ENCODE measurements at places on chromosomes 11 and 22.

DNA sequence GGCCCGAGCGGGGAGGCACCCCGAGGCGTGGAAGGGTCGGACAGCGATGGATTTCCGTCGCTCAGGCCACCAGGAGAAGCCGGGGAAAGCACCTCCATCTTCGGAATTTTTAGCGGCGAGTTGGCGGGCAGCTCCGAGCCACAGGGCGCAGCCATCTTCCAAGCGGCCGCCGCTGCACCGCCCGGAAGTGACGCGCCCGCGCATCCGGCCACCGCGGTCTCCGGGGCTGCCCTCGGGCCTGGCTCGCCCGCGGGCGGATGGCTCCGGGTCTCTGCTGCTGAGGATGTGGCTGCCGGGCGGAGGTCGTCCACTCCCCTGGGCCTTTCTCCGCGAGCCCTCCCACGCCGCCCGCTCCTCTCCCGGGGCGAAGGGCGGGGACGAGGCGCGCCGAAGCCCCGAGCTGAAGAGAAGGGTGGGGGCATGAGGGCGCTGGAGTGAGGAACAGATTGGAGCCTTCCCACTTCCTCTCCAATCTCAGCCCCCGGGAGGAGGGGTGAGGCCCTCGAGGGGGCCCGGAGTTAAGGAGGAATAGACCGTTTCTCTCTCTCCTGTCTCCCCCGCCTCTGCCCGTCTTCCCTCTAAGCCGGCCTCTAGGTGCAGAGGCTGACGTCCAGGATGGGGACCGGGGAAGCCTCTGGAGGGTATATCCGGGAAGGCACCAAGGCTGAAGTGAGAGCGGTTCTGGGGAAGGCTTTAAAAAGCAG lies at the start of gene MSANTD2:
Gene MSANTD2, minus strand, starts transcription at position 181 of the 704 bp plus-strand sequence. Its CDS starts 26 bp downstream, at position 155.
- peak; percentile 59 for DNase-seq

GRCh38 chr11:83259559-83259958 lies 26.6 kb downstream of the CCDC90B start:
- DNase-seq = no peak

- peak; percentile 37 for DNase-seq
Measured at GRCh38 chr11:118629761-118630661, 22.6 kb downstream of the PHLDB1 start.

- peak; percentile 33 for DNase-seq
Measured at GRCh38 chr22:38243007-38243765, 29.6 kb downstream of the TMEM184B start.

GRCh38 chr11:23021287-23021863 lies 161.1 kb upstream of the CCDC179 start:
- peak; percentile 55 for DNase-seq

- peak; percentile 14 for DNase-seq
Measured at GRCh38 chr11:108009497-108010370, 1.0 kb downstream of the CUL5 start.

- no peak for DNase-seq
Measured at GRCh38 chr11:47850337-47850736, 2.2 kb upstream of the NUP160 start.

DNA sequence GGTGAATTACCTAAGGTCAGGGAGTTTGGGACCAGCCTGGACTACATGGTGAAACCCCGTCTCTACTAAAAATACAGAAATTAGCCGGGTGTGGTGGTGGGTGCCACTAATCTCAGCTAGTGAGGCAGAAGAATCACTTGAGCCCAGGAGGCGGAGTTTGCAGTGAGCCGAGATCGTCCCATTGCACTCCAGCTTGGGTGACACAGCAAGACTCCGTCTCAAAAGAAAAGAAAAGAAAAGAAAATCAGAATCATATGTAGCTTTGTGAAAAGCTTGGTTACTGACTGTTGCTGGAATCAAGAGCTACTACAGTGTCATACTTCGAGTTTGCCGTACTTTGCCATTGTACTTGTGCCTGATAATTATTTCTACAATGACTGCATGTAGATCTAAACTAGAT lies 4.2 kb upstream of the TMEM135 start:
- no peak for DNase-seq

GRCh38 chr11:64597671-64598101 lies 6.7 kb downstream of the SLC22A12 start:
- DNase-seq = no peak

- DNase-seq = no peak
Measured at GRCh38 chr22:39098576-39098975, 1.5 kb downstream of the APOBEC3H start.

DNA sequence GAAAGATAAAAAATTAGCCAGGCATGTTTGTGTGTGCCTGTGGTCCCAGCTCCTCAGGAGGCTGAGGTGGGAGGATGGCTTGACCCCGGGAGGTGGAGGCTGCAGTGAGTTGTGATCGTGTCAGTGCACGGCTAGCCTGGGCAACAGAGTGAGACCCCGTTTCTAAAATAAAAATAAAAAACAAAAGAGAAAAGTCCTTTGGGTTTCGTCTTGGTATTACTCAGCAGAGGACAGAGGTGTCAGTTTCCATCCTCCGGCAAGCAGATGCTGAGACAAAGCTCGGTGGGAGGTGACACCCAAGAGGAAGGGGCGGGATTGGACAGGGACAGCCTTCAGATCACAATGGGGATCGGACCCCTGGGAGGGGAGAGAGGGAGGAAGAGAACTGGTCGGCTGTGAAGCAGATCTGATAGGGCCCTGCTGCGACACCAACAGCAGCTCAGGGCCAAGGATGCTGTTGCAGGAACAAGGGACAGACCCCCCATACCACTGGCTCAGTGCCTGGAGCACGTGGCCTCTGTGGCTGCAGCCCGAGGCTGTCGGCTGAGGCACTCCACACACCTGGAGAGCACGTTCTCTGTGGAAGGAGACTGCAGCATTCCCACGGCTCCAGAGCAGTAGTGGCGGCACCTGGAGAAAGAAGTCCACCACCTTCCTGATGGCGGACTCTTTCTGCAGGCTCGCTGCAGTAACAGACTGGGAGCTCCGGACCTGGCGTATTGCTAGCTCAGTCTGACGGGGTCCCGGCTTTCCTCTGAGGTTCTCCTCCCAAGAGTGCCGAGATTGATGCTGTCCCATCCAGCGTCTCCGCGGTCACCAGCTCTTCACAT lies 5.2 kb upstream of the BID start:
- no peak for DNase-seq

- no peak for DNase-seq
Measured at GRCh38 chr22:46029574-46030200, 52.7 kb upstream of the WNT7B start.

- no peak for DNase-seq
Measured at GRCh38 chr11:20243974-20244373, 83.7 kb upstream of the DBX1 start.

DNA sequence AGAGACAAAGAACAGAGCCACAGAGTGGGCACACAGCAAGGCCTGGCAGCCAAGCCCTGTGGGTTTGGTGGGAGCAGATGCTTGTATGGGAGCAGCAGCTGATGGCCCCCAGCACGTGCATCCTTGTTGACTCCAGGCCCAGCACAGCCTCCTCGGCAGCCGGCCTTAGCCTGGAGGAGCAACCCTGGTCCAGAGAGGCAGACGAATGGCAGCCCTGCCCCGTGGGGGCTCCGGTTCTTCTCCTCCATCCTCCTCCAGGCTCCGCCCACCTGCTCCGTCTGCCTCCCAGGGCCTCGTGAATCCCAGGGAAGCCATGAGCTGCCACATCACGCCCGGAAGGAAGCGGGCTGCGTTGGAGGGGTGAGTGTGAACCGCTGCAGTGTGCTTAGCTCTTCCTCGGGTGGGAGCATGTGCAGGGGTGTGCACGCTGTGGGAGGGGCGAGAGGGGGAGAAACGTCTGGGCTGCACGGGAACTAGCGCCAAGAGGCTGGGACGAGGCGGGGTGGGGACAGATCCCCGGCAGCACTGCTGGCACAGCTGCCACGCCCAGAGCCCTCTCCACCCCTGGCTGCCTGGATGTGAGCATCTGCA lies 36.3 kb upstream of the JAM3 start:
- no peak for DNase-seq

DNA sequence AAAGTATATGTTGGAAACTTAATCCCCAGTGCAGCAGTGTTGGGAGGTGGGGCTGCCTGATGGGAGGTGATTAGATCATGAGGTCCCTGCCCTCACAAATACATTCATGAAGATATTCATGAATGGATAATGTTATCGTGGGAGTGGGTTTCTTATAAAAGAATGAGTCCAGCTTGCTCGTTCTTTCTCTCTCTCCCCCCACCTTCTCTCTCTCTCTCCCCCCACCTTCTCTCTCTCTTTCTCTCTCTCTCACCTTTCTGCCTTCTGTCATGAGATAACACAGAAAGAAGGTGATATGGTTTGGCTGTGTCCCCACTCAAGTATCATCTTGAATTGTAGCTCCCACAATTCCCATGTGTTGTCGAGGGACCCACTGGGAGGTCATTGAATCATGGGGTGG lies 66.7 kb upstream of the NUP50 start:
- DNase-seq = no peak

DNA sequence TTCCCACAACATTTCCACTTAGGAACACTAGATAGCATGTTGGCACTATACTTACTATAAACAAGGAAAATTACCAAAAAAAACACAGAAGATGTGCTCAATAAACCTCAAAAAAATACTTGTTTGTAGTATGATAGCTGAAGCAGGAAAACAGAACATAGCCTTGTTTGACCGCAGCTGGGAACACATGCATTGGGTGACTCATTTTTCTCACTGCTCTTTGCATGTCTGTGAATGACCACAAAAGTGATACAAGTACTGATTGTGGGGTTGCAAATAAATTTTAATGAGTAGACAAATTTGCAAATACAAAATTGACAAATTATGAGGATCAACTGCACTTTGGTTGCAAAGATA lies 22.8 kb upstream of the GUCY1A2 start:
- DNase-seq = no peak

GRCh38 chr22:36331912-36332622 lies 55.7 kb downstream of the MYH9 start:
- no peak for DNase-seq

- DNase-seq = peak; percentile 41
Measured at GRCh38 chr11:73140213-73141030, 1.7 kb downstream of the FCHSD2 start.

- no peak for DNase-seq
Measured at GRCh38 chr11:34351051-34351450, 6.8 kb downstream of the ABTB2 start.

GRCh38 chr11:19218786-19219460 lies 17.1 kb upstream of the CSRP3 start:
- no peak for DNase-seq

DNA sequence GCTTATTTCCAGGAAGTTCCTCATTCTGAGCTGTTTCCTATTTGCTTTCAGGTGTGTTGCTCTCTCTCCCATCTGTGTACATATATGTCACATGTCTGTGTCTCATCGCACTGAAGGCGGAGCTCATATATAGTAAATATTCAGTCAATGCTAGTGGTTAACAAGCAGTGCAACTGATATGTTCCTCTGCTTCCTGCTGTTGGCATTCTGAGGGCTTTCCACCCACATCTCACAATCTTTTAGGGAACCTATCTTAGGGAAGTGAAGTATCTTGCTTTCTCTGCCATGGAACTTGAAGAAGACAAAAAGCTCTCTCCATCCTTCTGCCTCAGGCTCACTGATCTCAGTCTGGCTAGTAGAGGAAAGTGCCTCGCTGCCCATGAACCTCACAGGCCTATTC lies 139.8 kb downstream of the TTC17 start:
- no peak for DNase-seq

DNA sequence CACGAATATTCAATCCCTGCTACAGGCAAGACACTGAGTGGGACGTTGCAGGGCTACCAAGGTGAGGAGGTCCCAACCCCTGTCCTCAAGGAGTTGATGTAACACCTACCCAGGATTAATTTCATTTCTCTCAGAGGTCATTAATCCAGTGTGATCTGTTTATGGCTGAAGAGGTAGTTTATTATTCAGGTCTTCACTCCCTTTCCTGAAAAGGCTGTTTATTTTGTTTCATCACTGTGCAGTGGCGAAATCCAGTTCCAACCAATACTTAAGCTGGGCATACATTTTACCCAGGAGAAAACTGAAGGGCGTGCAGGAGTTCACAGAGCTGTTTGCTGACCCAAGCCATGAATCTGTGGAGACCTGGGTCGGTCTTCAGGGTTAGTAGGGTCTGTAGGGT lies 2.7 kb upstream of the PTPRJ start:
- no peak for DNase-seq

GRCh38 chr11:104853276-104853675 lies 45.0 kb downstream of the CASP12 start:
- DNase-seq = no peak

GRCh38 chr11:124863137-124863825 lies 2.0 kb upstream of the ROBO3 start:
- no peak for DNase-seq

DNA sequence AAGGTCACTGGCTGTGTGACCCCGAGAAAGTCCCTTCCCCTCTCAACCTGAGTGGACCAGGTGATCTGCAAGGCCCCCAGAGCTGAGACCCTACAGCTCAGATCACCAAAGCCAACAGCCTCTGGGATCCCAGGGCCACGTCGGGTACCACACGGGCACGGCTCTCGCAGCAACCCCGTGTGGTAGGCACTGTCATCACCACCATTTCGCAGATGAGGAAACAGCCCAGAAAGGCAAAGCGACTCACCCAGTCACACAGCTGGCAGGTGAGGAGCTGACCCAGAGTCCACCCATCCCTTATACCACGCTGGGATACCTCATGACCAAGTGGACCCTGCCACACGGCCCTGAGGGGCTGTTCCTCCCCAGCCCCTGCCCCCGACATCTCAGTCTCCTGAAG lies 2.8 kb downstream of the ATP5MGL start:
- DNase-seq = no peak

- DNase-seq = no peak
Measured at GRCh38 chr11:120197977-120198376, 12.9 kb upstream of the OAF start.

GRCh38 chr22:29302402-29302680 lies 4.1 kb upstream of the GAS2L1 start:
- no peak for DNase-seq

- DNase-seq = no peak
Measured at GRCh38 chr11:116096272-116096995, 592.2 kb upstream of the CADM1 start.

DNA sequence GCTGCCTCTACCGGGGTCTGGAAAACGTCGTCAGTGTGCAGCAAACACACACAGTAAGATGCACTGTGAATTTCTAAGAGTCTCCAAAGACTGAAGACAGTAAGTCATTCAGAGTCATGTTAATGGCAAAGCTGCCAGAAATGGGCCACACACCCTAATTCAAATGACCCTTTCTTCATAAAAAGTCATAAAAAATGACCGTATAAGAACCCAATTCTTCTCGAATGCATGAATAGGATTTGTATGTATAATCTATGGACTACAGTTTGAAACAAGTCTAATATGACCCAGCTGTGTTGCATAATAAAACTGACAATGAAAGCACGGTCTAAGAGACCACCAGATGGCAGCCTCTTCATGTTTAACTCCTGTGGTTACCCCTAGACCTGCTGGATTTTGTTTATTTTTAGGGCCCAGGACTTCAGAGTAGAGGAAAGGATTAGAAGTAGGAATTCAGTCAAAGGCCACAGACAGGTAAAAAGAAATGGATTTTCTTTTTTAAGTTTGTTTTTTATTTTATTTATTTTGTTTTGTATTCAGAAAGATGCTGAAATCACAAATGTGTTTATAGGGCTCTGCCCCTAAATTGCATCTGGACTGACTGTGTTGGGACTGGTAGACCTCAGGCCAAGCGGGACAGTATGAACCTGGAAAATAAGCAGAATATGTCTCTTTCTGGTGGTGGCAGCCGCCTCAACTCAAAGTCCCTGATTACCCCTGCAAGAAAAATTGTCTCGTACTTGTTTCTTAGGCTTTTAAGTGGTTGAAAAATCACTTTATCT lies 32.1 kb upstream of the SLC5A12 start:
- DNase-seq = peak; percentile 62

- no peak for DNase-seq
Measured at GRCh38 chr11:98549571-98549970, 471.2 kb upstream of the CNTN5 start.

Measured in RWPE1 (cell line).